ENCODE measurements at places on chromosomes 2 and 18.

GRCh38 chr2:230793572-230794359 lies 71.0 kb upstream of the ITM2C start:
- peak; percentile 94 for DNase-seq

GRCh38 chr18:40612356-40612755 lies 1342.7 kb upstream of the PIK3C3 start:
- no peak for DNase-seq

- no peak for DNase-seq
Observed at GRCh38 chr2:99988599-99988998, 153.8 kb downstream of the AFF3 start.

DNA sequence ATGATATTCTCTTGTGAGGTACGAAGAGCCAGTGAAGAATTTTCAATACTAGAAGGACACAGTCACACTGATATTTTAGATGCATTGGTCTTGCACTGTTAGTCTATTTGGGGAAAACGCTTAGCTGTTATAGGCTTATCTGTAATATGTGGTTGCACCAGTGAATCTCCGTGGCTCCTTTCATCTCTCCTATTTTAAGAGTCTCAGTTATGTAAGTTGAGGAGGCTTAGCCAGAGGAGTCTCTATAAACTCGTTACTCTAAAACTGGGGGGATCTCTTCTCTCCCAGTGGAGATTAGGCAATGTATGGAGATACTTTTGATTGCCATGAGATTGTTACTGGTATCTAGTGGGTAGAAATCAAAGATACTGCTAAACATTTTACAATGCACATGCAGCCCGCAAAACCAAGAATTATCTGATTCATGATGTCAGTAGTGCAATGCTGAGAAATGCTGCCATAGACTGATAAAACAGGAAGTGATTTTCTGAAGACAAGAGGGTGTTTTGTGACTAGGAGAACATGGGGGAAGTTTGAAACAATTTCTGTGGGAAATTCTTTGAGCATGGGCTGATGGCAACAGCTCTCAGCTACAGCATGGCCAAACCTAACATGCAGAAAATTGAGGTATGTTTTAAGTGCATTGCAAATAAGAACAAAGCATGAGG lies 339.1 kb downstream of the SOX11 start:
- DNase-seq: no peak

Measured in suppressor macrophage (primary cell).